ENCODE measurements at places on chromosomes 11 and 22. TPM values are rescaled to one million over a fixed set of nuclear protein-coding genes. Genes with fewer than 3 reads are reported as not detected.

Gene PLEKHB1
- 0.15 TPM for total RNA-seq

Gene PHF21B
- total RNA-seq: not detected

GRCh38 chr11:110318638-110319404 lies 22.4 kb upstream of the RDX start:
- no peak for DNase-seq

Gene MS4A15
- total RNA-seq: not detected

DNA sequence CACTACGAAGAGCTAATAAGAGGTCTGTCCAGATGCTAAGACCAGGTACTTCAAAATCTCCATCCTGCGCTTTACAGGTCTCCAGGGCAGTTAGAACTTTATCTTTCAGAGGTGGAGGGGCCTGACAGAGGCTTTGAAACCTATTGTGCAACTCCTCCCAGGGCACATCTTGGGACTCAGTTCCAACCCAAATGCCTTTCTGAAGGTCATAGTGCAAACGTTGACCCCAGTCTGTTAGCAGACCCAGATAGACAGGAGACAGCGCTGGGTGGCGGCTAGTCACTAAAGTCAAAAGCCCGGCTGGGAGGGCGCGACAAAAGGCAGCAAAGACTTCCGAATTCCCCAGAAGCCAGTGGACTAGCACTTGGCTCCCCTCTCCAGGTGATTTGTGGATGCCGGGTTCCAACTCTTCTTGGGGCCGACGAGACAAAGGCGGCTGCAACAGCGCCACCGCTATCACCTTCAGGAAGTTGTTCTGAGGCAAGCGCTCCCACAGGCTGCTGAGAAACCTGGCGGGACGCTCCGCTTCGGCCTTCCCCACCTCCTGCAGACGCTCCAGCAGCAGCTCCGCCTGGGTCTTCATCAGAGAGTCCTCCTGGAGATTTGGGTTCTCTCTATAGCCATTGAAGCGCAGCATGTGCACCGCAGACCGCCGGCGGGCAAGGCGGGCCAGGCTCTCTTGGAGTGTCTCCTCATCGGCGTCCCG lies 728 bp downstream of the FANCF start:
- peak; percentile 33 for DNase-seq

GRCh38 chr11:2089536-2090165 lies 49.5 kb downstream of the IGF2 start:
- DNase-seq: peak; percentile 17

Gene MUC5AC
- under 0.01 TPM for total RNA-seq

Gene DDX6
- 52.0 TPM for total RNA-seq

Gene SYT8
- total RNA-seq: not detected

- no peak for DNase-seq
These were observed 14.3 kb upstream of the TOLLIP start for GRCh38 chr11:1323774-1324173.

Gene PDE2A
- 0.92 TPM for total RNA-seq

DNA sequence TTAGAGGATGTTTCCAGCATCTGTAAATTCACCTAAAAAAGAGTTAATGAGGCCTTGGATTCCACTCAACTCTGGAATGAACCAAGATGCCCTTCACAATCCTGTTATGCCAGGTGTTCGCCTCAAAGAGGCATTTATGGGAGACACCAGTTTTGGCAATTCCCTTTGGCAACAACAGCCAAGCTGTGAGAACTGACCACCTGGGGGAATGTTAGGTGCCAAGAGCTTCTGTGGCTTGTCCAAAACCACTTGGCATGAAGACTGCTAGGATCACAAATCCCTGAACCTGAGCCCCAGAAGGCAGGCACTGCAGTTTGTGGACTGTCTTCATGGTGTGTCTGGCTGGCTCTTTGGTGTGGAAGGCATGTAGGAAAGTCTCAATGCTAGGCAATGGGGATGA lies 164.4 kb upstream of the BDNF start:
- no peak for DNase-seq

Gene PHOX2A
- total RNA-seq: not detected

- DNase-seq: no peak
These were observed 33.9 kb upstream of the TCF20 start for GRCh38 chr22:42304324-42304790.

- DNase-seq: no peak
These were observed 554 bp upstream of the NRIP3 start for GRCh38 chr11:9004183-9004926.

Gene BTBD18
- not detected for total RNA-seq

DNA sequence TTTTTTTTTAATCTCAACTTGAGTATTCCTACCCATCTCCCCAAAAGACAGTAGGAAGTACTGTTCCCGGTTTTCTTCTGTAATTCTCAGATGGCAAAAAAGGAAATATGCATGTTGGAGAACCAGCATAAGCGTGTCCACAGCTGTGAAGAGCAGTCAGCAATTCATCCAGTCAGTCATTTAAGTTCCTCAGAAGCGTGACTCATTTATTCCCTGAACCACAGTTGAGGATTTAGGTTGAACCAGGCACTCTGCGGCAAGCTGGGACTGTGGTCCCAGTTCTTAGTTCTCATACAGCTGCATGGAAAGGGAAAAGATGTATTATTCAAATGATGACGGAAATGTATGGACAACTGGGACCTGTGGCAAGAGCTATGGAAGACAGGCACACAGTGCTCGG lies 61.0 kb upstream of the MYO18B start:
- DNase-seq: no peak

DNA sequence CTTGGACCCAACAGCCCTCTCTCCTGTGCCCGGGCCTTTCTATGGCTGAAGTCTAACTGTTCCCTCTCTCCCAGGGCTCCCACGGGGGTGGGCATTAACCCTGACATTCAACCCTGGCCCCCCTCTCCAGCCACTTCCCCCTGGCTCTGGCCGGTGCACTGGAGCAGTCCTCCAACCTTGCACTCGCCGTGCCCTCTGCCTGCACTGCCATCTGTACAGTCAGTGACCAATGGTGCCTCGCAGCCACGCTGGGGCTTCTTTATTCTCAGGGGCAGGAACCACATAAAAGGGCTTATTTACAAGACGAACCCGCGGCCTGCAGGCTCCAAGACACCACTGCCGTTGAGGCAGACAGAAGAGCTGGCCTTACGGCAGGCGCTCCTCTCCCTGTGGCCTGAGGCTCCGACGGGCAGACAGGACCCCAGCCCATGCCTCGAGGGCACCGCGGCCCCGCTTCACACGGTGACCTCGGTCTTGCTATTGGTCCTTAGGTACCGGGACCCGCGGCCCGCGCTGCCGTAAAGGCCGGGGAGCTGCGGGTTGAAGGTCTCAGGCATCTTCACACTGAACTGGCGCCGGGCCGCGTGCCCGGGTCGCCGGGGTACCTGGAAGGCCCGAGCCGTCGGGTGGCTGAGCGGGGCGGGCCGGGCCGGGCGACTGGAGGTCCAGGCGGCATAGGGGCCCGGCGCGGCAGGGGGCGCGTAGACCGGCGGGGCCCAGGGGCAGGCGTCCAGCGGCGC lies 5.4 kb downstream of the SHISA8 start:
- DNase-seq: no peak

Gene CARNS1
- 0.12 TPM for total RNA-seq

Gene CTSC
- total RNA-seq: 729 TPM

GRCh38 chr11:31798554-31799434 lies 12.3 kb downstream of the PAX6 start:
- DNase-seq: no peak

- DNase-seq: no peak
These were observed 201.8 kb downstream of the TMEM135 start for GRCh38 chr11:87239531-87239930.

GRCh38 chr11:63621071-63621470 lies 6.8 kb upstream of the PLAAT3 start:
- no peak for DNase-seq

DNA sequence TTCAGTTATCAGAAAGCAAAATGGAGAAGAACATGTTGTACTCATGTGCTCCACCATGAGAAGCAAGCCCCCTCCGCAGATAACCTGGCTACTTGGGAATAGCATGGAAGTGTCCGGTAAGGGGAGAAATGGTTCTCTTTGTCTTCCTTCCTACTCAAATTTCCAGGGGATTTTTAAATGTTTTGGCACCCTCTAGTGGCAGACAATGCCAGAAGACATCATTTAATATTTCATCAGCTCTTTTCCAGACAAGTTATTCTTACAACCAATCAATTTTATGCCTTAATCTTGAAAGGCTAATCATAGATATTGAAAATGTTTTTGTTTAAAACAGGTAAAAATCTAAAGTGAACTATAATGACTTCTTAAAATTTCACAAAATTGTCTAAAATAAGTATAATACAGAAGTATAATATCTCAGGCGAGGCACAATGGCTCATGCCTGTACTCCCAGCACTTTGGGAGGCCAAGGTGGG lies 15.7 kb downstream of the CRTAM start:
- DNase-seq: peak; percentile 65

DNA sequence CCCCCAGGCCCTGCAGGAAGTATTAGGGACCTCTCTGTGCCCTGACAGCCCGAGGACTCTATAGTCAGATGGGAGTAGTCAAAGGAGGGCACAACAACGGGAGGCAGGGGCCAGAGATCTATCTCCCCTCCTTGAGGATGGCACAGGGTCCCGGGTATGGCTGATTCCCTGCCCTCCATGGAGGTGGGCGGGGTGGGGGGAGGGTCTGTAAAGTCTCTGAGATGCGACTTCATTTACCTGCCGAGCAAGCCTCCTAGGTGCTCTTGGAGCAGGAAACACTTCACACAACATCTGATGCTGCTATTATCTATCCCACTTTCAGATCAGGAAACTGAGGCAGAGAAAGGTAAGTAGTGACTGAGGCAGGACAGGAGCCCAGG lies 769 bp upstream of the CDC42EP1 start:
- DNase-seq: no peak

DNA sequence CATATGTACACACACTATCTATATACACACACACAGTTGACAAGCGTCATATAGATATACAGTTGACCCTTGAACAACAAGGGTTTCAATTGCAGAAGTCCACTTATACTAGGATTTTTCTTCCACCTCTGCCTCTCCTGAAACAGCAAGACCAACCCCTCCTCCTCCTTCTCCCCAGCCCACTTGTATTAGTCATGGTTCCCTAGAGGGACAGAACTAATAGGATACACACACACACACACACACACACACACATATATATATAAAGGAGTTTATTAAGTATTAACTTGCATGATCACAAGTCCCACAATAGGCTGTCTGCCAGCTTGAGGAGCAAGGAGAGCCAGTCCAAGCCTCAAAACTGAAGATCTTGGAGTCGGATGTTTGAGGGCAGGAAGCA lies 92.9 kb downstream of the DHCR7 start:
- DNase-seq: no peak

Gene ARRB1
- total RNA-seq: 2.2 TPM

GRCh38 chr11:75802913-75803820 lies 11.8 kb upstream of the UVRAG start:
- DNase-seq: peak; percentile 51

GRCh38 chr22:46084943-46085827 lies 65.1 kb upstream of the PPARA start:
- peak; percentile 64 for DNase-seq

GRCh38 chr11:34416088-34416487 lies 22.6 kb upstream of the CAT start:
- no peak for DNase-seq

- no peak for DNase-seq
These were observed 198.8 kb upstream of the SEZ6L start for GRCh38 chr22:25970374-25970911.

DNA sequence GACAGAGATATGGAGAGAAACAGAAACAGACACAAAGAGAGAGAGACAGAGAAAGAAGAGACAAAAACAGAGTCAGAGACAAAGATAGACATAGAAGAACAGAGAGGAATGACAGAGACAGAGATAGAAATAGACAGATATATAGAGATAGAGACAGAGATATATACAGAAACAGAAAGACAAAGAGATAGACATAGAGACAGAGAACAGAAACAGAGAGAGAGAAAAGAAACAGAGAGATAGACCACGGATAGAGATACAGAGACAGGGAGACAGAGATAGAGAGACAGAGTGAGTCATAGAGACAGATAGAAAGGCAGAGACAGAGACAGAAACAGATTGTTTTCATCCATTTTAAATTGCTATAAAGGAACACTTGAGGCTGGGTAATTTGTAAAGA lies 12.3 kb upstream of the MPEG1 start:
- DNase-seq: no peak

Gene OR51T1
- total RNA-seq: not detected

Gene SEC14L2
- total RNA-seq: 5.4 TPM

GRCh38 chr11:31856248-31856647 lies 45.1 kb upstream of the PAX6 start:
- no peak for DNase-seq

Gene TYR
- total RNA-seq: not detected

DNA sequence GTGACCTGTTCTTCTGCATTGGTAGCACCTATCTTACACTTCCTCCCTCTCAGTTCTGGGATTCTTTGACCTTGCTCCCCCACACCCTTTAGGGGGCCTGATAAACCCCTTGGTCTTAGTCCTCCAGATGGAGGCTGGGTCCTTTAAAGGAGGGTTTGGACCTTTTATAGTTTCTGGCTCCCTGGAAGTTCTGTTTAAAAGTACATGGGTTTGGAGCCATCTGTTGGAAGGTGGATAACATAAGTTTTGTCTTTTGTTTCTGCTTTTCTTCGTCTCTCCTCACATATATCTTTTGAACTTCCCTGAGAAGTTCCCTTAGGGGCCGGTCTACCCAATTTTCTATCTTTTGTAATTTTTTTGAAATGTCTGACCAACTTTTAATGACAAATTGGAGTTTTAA lies 17.9 kb upstream of the HYLS1 start:
- DNase-seq: no peak

Gene CDC45
- 20.9 TPM for total RNA-seq

- no peak for DNase-seq
These were observed 120.9 kb upstream of the ZC3H12C start for GRCh38 chr11:109972181-109972715.

DNA sequence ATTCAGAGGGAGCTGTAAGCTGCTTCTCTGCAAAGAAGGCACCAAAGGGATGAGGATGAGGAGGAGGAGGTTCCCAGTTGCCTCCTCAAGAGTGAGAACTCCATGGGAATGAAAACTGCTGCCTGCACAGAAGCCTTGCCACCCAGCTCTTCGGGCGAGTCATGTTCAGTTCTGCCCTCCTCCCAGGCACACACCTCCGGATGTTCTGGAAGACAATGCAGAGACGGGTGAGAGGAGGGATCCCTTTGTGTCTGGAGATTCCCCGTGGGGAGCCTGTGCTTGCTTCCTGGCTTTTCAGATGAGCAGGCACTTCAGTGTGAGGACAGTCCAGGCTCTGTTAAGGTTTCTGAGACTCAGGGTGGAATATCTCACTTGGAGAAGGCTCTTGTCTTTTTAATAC lies 295.6 kb downstream of the DDX10 start:
- no peak for DNase-seq

Gene P2RY2
- total RNA-seq: not detected

Gene CLCF1
- total RNA-seq: 4.9 TPM

Gene RIC3
- total RNA-seq: 1.4 TPM

All from NCI-H460 (cell line).